Placental epithelial cell (primary cell): ENCODE measurements at places on chromosomes 11 and 22. TPM values are rescaled to one million over a fixed set of nuclear protein-coding genes. Genes with fewer than 3 reads are reported as not detected.

Gene MUC15
- total RNA-seq, result 0.33 and 0.39 TPM in 2 replicates

Gene MCHR1
- total RNA-seq, result 0.33 and 0.39 TPM in 2 replicates

Gene PIK3IP1
- 3.8 and 22.0 TPM in 2 replicates for total RNA-seq

Gene HBG1
- total RNA-seq, result not detected in 2 replicates

Gene OR51B4
- total RNA-seq, result not detected in 2 replicates

Gene C1QTNF4
- 2.0 and 3.6 TPM in 2 replicates for total RNA-seq

Gene TBCEL
- total RNA-seq, result 14.2 and 16.9 TPM in 2 replicates

Gene SSH3
- 41.2 and 67.5 TPM in 2 replicates for total RNA-seq

Gene FAT3
- under 0.01 and 0.11 TPM in 2 replicates for total RNA-seq

Gene NAA40
- 12.1 and 13.7 TPM in 2 replicates for total RNA-seq

Gene OR10D3
- total RNA-seq, result not detected in 2 replicates

Gene MS4A2
- total RNA-seq, result not detected in 2 replicates

Gene CBX6
- total RNA-seq, result 27.7 and 41.2 TPM in 2 replicates

Gene RAB39A
- 0.11 and 0.39 TPM in 2 replicates for total RNA-seq

Gene BACE1
- 25.1 and 28.8 TPM in 2 replicates for total RNA-seq
